ENCODE measurements at places on chromosomes 12 and 14.

DNA sequence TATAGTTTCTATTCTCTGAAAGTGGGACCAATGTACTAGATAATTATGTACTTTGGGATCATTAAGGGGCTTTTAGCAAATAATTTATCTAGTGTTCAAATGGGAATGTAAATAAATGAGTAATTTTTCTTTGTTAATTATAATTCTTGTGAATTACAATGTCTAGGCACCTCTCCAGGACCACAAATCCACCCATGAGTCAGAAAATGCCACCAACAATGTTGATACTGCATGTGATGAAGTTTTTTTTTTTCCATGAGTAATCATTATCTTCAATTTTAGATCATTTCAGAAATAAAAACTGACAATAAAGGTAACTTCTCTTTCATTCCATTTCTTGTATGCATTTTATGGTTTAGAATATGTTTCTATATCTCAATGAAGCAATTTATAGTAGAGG is 470.3 kb downstream of the VRK1 start:
- no peak for DNase-seq

DNA sequence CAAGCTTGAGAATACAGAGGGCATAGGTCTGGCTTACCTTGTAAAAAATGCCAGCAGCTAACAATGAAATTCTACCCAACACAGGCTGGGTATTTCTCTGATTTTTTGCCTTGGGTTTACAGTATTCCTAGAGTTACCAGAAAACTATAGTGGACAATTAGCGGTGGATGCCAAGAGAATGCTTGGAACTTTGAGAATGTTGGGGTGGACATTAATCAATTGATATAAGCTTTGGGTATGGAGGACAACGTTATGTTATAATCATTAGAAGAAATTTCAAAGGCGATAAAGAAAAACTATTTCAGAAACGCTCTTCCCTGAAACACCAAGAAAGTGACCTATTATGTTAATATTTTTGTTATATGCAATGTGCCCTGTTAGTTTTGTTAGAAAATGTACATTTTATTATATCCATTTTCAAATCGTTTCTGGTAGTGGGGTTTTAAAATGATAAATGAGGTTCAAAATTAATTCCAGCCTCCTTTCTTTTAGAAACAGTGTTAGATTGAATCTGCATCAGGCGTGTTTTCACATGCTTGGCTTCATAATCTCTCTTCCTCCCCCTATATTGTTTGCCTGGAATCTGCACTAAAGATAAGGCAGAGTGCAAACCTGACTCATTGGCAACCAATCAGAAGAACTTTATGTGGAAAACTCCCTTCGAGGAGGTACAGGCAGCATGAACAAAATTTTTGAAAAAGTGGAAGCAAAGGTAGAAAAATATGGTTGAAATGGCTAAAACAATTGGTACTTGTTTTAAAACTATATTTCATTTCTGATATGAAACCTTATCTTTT is 1.4 kb upstream of the PTPRQ start:
- DNase-seq: no peak

DNA sequence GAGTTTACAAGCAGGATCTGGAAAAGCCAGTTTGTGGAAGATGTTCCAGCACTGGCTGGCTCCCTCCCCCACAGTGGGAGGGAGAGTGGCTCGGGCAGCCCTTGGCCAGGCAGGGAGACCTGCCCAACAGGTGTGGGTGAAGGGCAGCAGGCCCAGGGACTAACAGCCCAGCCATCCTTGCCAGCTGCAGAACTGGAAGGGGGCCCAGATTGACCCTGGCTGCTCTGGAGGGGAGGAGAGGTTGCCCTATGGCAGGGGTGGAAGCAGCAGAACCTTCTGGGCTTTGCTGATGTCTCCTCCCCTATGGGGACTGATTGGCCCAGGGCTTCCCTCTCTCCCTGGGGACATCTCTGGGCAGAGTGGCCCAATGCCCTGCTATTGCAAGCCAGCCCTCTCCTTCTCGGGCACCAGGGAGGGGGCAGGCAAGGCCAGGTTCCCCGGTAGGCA is 20.5 kb downstream of the IRF2BPL start:
- no peak for DNase-seq

- no peak for DNase-seq
Observed at GRCh38 chr12:92065018-92065499, 80.6 kb downstream of the BTG1 start.

DNA sequence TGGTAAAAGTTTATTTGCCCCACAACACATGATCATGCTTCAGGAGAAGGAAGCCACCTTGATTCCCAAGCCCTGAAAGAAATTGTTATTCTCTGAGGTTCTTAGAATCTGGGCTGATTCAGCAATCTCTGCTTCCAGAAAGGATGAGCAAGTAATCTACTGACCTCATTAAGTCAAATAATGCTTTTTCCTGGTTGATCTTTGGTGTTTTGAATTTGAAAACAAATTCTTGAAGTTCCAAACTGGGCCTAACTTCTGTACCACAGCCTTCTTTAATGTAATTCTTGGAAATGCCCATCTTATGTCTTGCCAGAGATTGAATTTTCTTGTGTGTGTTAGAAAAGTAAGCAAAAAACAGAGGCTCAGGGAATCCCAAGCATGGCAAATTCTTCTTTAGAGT is 319.2 kb upstream of the DDHD1 start:
- DNase-seq: no peak

GRCh38 chr14:83071888-83072501 is 1538.3 kb upstream of the SEL1L start:
- DNase-seq: peak; percentile 26

- DNase-seq: no peak
Observed at GRCh38 chr14:99155173-99156089, 116.6 kb downstream of the BCL11B start.

GRCh38 chr14:36797634-36798033 is 136.0 kb downstream of the PAX9 start:
- DNase-seq: no peak

DNA sequence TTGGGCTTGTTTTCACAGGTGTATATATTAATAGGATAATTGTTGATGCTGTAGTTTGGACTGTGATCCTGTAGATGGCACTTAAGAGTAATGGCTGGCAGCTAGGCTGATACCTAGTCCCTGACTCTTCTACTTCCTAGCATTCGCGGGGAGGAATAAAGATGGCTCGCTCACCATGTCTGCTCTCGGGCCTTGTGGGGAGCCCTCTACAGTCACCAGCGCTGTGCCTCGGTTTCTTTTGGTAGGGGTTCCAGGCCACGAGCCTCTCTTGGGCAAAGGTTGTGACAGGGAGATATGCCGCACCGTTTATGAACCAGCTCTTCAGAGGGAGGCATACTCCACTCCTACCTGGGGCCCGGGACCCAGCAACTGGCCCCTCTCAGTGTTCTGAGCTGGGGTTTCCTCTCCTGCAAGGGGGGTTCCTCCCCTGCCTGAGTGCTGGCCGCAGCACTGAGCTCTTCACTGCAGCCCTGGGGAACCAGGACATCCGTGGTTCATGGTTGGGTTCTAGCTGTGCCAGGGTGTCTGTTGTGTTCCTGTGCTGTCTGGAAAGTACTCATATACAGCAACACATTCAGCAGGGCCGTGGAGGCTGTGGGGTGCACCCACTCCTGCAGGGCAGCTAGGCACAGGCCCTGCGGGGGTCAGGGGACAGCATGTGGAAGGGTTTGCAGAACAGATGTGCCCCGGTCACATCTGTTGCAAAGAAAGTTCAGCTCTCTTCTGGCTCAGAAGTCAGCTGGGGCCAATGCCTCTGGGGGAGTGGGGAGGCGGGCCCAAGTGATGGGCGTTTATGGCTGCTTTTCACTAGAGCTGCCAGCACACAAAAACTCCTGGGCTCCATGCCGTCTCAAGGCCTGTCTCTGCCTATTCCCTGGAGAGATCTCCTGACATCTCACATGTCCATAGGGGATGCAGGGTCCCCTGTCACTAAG is 147.9 kb downstream of the PPFIA2 start:
- DNase-seq: no peak

- DNase-seq: no peak
Observed at GRCh38 chr12:104423809-104424208, 32.9 kb upstream of the CHST11 start.

- no peak for DNase-seq
Observed at GRCh38 chr14:100117633-100118395, 41.6 kb downstream of the DEGS2 start.

GRCh38 chr14:50272498-50272897 is 39.5 kb downstream of the L2HGDH start:
- no peak for DNase-seq

DNA sequence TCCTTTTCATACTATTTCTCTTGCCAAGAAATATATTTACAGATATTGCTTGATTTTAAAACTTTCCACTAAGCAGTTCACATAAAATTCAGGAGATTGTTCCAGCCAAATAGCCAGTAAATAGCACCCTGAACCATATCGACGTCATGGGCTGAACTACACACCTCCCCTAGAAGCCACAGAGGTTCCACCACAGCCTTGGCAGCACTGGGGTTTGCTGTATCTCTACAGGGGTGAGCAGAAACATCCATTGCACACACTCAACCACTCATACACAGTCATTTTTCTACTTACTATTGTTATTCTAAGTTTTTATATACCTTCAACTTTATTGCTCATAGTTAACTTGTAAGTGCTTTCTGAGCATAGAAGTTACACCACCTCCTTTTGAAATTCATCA is 8.1 kb upstream of the EIF2S3B start:
- DNase-seq: no peak

DNA sequence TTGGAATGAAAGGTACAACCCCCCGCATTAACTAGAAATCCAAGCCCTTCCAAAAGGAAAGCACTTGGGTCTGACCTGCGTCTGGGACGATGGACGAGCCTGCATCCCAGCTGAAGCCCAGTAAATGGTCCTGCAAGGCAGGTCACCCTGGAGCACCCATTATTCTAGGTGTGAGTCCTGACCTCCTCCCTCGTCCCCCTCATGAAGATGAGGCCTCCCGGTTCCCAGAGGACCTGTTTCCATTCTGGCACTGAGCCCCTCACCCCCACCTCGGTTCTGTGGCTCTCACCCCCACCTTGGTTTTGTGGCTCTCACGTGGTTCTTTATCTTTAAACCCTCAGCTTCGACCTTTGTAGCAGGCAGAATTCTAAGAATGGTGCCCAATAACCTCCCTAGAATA is 7.3 kb downstream of the IFI27 start:
- no peak for DNase-seq

- no peak for DNase-seq
Observed at GRCh38 chr14:100684154-100684553, 42.5 kb upstream of the DLK1 start.

GRCh38 chr12:108650083-108650482 is 16.4 kb upstream of the SELPLG start:
- DNase-seq: no peak
